ENCODE measurements at places on chromosomes 11 and 22.
A peak's percentile ranks its signal among the peaks of the same experiment; 100 is the strongest.

DNA sequence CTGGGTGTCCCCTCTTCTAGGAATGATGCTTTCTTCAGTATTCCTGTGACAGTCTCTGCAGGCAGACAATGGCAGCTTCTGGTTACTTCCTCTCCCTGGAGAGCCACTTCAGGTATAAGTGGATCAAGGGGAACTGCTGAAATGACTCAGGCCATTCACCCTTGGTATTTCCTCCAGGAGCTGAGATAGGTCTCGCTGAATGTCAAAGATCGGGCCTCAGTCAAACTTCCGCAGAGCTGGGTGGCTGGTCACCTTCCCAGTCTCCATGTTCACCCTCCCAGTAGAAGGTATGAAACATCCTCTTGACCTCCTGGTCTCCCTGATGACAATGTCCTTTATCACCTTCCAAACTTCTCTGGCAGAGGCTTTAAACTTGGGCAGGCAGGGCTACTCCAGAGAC, 1.8 kb upstream of the ANKK1 start:
- no peak for DNase-seq

DNA sequence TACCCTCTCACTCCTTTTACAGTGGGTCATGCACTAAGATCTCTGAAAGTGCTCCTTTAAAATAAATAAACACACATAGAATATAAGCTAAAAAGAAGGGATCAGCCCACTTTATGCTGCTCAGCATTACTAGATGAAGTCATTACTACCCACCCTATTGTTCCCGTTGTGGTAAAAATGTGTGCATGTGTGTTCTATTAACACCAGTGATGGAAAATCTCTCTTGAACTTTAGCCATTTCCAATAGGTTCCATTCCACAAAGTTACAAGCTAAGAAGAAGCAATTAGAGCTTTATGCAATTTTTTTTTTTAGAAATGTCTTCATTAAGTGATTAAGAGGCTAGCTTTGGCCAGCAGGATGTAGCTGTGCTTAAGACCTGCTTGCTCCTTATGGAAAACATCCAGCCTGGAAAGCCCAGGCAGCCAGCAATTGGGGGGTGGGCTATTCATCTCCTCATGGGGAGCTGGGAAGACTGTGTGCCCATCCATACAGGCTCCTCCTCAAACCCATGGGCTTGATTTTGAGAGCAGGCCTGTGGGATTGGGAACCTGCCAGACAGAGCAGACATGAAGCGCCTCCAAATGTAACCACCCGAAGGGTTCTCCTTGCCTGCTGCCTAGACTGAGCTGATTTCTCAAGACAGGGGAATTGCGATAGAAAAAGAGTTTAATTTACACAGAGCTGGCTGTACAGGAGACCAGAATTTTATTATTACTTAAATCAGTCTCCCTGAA, 92.9 kb upstream of the PARVA start:
- no peak for DNase-seq

- peak; percentile 35 for DNase-seq
Observed at GRCh38 chr11:75384438-75385080, 14.8 kb upstream of the RPS3 start.

GRCh38 chr11:118975771-118976709, 4.5 kb downstream of the FOXR1 start:
- no peak for DNase-seq

DNA sequence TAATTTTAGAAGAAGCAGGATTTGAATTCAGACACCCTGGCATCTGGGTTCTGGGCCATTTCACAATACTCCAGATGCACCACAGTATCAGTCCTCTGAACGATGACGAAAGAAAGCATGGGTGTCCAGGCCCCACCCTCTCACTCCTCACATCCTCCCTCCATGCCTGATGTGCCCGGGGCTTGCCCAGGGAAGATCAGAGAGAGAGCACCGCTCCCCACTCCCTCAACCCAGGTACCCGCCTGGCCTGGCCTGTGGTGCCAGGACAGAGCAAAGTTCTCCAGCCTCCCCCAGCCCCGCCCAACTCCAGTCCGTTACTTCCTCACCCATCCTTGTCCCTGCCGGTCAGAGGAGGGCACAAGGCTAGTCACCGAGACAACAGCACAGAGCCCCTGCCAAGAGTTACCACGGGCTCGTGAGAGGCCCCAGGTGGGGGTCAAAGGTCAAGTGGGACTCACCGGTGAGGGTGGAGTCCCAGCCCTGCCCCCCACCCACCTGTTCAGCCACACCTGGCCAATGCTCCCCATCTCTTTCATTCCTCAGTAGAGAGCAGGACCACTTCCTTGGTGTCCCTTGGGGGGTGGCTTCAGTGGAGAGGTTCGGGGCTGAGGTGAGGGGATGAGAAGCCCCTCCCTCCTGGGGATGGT, 8.1 kb downstream of the BCL9L start:
- no peak for DNase-seq

GRCh38 chr11:33043221-33043830, 4.0 kb downstream of the TCP11L1 start:
- DNase-seq = no peak

- DNase-seq = no peak
Observed at GRCh38 chr11:86621854-86622253, 50.6 kb downstream of the ME3 start.

GRCh38 chr11:420054-420910, 5.5 kb upstream of the SIGIRR start:
- no peak for DNase-seq

GRCh38 chr22:38570779-38571364, 889 bp upstream of the DMC1 start:
- DNase-seq = peak; percentile 31

DNA sequence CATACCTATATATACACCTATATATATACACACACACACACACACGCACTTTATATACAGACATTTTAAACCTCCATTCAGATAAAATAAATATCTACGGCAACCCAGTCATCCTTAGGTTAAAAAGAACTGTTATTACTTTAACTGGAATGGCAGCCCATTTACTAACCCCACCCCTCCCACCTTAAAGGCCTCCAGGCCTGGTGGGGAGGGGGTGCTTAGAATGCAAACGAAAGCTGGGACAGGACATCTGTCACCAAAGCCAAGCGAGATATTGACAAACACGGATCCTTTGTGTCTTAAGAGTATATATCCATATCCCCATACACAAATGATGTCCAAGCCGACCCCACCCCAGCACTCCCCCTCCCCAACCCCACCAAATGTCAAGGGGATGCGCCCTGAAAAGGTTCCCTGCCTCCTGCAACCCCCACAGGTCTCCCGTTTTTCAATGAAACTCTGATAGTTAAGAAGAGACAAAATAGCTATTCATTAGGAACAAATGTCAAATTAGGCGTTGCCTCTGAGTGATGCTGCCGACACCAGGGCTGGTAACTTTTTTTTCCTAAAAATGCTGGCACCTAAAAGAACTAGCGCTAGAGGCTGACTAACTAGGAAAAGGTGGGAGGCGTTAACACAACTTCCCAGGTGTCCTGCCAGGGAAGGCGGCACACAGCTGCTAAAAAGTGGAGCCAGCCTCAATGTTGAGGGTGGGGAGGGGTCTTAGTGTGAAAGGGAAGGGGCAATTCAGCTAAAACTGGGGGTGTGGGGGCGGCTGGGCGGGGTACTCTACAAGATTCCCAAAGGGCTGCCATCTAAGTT, 5.6 kb downstream of the MN1 start:
- no peak for DNase-seq

DNA sequence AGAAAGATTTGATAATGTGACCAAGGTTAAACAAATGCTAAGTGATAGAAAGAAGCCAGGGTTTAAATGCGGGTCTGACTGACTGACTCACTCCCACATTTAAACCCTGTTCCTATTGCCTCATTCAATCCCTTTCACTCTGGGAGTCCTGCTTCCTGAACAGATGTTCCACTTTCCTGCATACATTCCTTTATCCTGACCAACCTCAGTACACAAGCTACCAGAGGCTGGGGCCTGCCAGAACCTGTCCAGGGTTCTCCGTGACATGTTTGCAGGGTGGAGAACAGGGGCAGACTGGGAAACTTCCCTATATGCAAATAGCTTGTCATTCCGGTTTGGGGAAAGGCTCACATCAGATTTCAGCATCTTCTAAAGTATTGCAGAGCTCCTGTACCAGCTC, 3.0 kb upstream of the ANKK1 start:
- DNase-seq = no peak

- no peak for DNase-seq
Observed at GRCh38 chr11:2442589-2442988, 1.7 kb downstream of the TRPM5 start.

GRCh38 chr11:1928470-1928890, 9.0 kb downstream of the TNNT3 start:
- DNase-seq = no peak

DNA sequence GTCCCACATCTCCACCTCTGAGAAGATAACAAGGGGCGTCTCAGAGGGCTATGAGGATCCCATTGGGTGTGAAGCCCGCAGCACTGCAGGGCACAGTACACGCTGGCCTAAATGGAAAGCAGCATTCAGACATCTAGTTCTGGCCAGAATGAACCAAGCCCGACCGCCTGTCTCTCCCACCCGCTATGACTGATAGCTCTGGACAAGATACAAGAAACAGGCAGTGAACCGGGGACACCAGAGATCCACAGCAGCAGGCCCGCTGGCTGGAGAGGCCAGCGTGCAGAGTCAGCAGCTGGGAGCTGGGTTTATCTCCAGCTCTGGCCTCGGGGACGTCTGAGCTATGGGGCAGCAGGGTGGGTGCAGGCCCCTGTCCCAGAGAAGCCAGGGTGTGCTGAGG, 9.6 kb downstream of the CERK start:
- DNase-seq = no peak

- no peak for DNase-seq
Observed at GRCh38 chr11:27158456-27159334, 118.1 kb downstream of the BBOX1 start.

- DNase-seq = peak; percentile 30
Observed at GRCh38 chr11:68927280-68928135, 23.8 kb downstream of the IGHMBP2 start.

DNA sequence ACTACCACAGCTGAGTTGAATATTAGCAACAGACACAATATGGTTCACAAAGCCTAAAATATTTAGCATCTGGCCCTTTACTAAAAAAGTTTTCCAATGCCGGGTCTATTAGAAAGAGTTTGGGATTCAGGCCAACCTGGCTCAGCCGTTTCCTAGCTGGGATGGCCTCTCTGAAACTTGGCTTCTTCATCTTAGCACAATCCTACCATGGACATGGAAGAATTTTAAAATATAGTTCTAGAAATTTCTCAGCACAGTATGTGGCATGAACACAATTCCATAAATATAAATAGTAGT, 103.8 kb downstream of the RRAS2 start:
- DNase-seq = no peak

GRCh38 chr11:78078218-78079167, 1.2 kb downstream of the NDUFC2 start:
- DNase-seq = no peak

- DNase-seq = no peak
Observed at GRCh38 chr11:78161962-78162371, 22.5 kb upstream of the ALG8 start.

DNA sequence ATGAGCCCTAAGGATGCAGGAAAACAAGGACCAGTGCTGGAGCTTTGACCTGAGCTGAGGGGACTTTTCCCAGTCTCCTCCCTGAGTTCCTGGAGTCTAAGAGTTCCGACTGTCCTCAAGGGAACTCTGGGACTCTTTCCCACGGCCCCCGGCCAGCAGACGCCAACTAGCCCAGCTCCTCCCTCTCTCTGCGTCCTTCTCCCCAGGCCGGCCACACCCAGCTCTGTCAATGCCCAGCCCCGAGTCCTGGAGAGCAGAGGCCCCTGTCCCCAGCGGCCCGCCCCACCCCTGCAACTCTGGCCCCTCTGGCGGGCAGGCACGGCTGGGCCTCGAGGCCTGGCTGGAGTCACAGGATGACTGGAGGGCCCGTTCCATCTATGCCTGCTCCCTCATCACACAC, 29.8 kb downstream of the NECTIN1 start:
- no peak for DNase-seq

GRCh38 chr22:18992543-18993198, 56.6 kb upstream of the PRODH start:
- DNase-seq = no peak
